ENCODE measurements at places on chromosomes 2 and 18.

DNA sequence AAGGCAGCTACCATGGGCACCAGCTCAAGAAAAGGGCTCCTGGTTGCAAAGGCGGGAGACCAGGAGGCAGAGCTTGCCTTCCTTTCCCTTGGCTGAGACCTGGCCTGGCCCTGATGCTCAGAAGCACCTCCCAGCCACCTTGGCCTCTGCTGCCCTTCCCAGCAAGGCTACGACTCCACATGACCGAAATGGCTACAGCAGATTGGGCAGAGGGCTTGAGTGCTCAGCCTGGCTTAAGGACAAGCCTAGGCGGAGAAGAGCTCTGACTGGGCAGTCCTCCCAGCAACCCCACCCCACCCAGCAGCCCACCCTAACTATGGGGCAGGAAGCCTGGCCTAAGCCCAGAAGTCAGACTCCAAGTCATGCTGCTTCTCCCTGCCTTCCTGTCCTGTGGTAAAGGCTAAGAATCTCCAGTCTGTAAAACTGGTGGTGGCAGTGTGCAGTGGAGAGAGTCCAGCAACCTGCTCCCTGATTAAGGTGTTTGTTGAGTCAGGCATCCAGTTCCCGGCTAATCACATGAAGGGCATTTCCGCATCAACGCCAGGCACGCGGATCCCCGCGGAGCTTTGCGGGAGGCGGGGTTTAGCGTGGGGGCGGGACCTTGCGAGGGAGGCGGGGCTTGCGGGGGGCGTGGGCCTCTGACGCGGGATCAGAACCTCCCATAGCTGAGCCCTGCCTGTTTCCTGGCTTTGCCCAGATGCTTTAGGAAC, 256.0 kb downstream of the BCL11A start:
- H3K4me3 ChIP-seq, result no peak overlapping the region
- no peaks in the 10 kb centered on the region for H3K27me3 ChIP-seq
- no peaks in the 10 kb centered on the region for H3K36me3 ChIP-seq
- H3K4me1 ChIP-seq, result no peaks in the 10 kb centered on the region
- H3K27ac ChIP-seq, result no peak overlapping the region
- no peak for DNase-seq

GRCh38 chr2:182018218-182018617, 32.6 kb downstream of the PPP1R1C start:
- no peak overlapping the region for H3K4me3 ChIP-seq
- H3K4me1 ChIP-seq, result no peaks in the 10 kb centered on the region
- no peaks in the 10 kb centered on the region for H3K36me3 ChIP-seq
- DNase-seq, result peak; percentile 62
- no peaks in the 10 kb centered on the region for H3K27me3 ChIP-seq
- H3K27ac ChIP-seq, result no peak overlapping the region

DNA sequence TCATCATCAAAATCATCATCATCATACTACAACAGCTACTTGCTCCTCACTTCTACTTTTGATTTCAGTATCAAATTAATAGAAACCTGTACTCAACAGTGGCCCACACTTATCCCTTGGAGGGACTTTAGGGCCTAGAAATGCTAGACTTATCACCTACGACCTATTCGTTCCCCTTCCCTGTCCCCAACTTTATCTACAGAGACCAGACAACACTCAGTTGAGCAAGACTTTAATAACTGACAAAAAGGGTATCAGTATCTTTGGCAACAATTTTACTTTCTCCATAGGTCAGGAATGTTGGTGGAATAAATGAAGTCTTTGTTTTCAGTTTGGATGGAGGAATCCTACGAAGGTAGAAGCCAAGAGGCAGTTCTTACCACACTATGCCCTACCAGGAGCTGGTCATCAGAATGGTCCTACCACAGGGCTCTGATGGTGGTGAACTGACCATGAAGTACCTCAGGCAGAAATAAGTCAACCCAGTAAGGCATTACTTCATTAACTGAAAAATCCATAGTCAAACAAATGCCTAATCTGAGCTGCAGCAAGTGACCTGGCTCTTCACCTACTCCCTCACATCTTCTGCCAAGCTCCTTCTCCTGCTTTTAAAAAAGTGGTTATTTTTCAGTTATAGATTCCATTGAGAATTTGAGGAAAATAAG, 26.6 kb downstream of the MBD2 start:
- no peaks in the 10 kb centered on the region for H3K27me3 ChIP-seq
- no peak overlapping the region for H3K4me3 ChIP-seq
- peaks cover 5% of the 10 kb centered on the region for H3K36me3 ChIP-seq
- no peak for DNase-seq

- H3K27ac ChIP-seq, result no peak overlapping the region
- DNase-seq, result no peak
- H3K4me1 ChIP-seq, result no peaks in the 10 kb centered on the region
- H3K36me3 ChIP-seq, result no peaks in the 10 kb centered on the region
These were observed 17.4 kb downstream of the CDH7 start for GRCh38 chr18:65768120-65768778.

DNA sequence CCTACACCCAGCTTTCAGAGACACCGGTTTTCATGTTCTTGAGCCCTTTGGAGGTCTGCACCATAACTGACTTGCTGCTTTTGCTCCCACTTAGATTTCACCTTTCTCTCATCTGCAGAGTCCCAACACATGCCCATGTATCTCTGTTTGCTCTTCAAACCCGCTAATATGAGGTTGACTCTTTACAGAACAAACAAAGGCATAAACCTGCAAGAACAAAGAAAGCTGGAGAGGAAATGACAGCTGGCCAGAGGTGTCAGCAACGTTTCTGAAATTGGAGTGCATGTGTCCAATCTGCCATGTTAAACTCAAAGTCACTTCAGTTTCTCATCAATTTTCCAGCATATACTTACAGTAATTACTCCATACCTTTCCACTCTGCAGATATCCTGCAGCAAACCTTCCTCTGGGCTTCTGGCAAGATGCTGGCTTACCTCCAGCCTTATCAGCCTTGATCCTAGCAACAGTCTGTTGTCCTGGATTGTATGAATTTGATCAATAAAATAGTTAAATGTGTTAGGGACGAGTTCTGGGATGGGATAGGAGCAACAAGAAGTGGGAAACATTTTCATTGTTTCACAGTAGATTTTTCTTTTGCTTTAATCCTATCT, 157.4 kb downstream of the FHOD3 start:
- DNase-seq, result no peak
- no peak overlapping the region for H3K4me3 ChIP-seq
- H3K27me3 ChIP-seq, result no peaks in the 10 kb centered on the region
- H3K27ac ChIP-seq, result no peak overlapping the region

GRCh38 chr2:20015482-20016083, 3.1 kb upstream of the MATN3 start:
- H3K36me3 ChIP-seq, result no peaks in the 10 kb centered on the region
- peak; percentile 65 for DNase-seq
- H3K27ac ChIP-seq, result no peak overlapping the region
- H3K27me3 ChIP-seq, result peaks cover 13% of the 10 kb centered on the region

GRCh38 chr2:233443511-233444183, 89.4 kb downstream of the DGKD start:
- peak; percentile 83 for DNase-seq
- H3K27ac ChIP-seq, result no peak overlapping the region
- no peaks in the 10 kb centered on the region for H3K27me3 ChIP-seq
- no peaks in the 10 kb centered on the region for H3K4me1 ChIP-seq
- H3K4me3 ChIP-seq, result no peak overlapping the region

- H3K4me1 ChIP-seq, result peaks cover 9% of the 10 kb centered on the region
- H3K27ac ChIP-seq, result no peak overlapping the region
- peak; percentile 91 for DNase-seq
- H3K27me3 ChIP-seq, result no peaks in the 10 kb centered on the region
- no peak overlapping the region for H3K4me3 ChIP-seq
- H3K36me3 ChIP-seq, result no peaks in the 10 kb centered on the region
These were observed 34.3 kb downstream of the FMNL2 start for GRCh38 chr2:152369176-152369860.

DNA sequence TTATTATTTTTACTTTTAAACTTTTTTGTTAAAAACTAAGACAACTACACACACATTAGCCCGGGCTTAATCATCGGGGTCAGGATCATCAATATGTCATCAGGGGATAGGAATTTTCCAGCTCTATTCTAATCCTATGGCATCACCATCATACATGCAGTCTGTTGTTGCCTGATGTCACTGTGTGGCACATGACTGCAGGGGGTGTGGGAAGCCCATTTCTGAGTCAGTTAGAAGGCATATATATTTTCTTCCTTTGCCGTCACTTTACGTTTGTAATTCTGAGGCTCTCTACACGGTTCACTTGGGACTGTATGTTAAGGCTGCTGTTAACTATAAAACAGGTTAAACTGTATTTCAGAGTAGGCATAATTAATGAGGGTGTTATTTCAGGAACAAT, 144.4 kb upstream of the ITGA6 start:
- H3K27me3 ChIP-seq, result no peaks in the 10 kb centered on the region
- no peak overlapping the region for H3K4me3 ChIP-seq
- H3K27ac ChIP-seq, result no peak overlapping the region
- peak; percentile 99 for DNase-seq

DNA sequence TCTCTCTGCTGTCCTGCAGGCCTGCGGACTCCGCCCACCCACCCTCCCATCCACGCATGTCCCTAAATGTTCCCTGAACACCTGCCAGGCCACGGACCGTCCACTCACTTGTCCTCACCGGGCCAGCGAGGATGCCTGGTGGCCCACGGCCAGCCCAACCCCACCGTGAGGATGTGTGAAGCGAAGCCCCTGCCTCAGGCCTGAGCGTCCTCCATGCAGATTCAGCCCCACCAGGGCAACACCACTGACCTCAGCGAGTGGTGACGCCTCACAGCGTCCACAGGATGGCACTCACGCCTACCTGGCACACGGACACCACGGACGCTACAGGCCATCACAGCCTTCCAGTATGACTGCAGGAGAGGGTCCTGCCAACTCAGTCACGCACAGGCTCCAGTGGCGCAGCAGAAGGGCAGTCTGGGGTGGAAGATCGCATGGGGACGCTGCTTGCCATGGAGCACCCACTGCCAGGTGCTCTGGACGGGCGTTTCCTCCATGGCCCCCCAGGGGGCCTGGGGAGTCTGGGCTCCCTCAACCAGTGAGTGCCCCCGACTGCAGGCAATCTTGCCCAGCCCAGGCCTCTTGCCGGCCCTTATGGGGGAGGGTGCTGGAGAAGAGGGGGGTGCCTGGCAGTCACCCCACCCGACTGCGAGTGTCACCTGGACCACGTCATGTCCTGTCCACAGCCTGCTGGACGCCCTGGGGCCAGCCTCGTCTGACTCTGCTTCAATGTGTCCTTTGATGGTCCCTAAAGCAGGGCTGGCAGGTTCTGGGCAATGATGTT, 25.4 kb downstream of the HDAC4 start:
- H3K36me3 ChIP-seq, result peaks cover 28% of the 10 kb centered on the region
- no peaks in the 10 kb centered on the region for H3K4me1 ChIP-seq
- no peak overlapping the region for H3K27ac ChIP-seq
- DNase-seq, result no peak
- no peaks in the 10 kb centered on the region for H3K27me3 ChIP-seq
- H3K4me3 ChIP-seq, result no peak overlapping the region

GRCh38 chr2:134207589-134208209, 46.2 kb upstream of the MGAT5 start:
- no peaks in the 10 kb centered on the region for H3K36me3 ChIP-seq
- DNase-seq, result peak; percentile 42
- H3K27ac ChIP-seq, result no peak overlapping the region
- H3K4me3 ChIP-seq, result no peak overlapping the region
- no peaks in the 10 kb centered on the region for H3K27me3 ChIP-seq

Data from IMR-90 (cell line).